ENCODE measurements at places on chromosomes 12 and 14. TPM values are rescaled to one million over a fixed set of nuclear protein-coding genes. Genes with fewer than 3 reads are reported as not detected.

GRCh38 chr12:10716277-10716676, 6.8 kb downstream of the YBX3 start:
- no peak for DNase-seq

The DIO3 gene
- 20.7 TPM for total RNA-seq

- DNase-seq: no peak
Measured at GRCh38 chr14:23228812-23229211, 8.9 kb upstream of the RNF212B start.

GRCh38 chr12:50402264-50403000, 1.7 kb downstream of the LARP4 start:
- no peak for DNase-seq

The SSPN gene
- 31.4 TPM for total RNA-seq

DNA sequence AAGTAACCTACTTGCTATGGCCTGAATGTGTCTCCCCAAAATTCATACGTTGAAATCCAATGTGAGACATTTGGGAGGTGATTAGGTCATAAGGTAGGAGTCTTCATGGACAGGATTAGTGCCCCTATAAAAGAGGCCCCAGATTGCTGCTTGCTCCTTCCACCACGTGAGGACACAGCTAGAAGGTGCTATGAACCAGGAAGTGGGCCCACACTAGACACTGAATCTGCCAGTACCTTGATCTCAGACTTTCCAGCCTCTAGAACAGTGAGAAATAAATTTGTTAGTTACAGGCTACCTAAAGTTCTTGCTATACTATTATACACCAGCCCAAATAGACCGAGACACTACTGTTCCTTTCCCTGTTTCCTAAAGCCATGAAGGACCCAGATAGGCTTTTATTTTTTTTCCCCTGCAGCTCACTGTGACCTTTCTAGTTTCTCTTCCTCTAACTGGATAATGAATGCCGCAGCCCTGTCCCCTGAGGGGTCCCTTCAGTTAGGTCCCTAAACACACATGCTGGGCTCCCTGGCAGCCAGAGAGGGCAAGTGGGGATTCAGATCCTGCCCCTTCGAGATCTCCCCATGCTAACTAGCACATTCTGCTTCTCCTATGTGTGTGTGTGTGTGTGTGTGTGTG, 19.3 kb downstream of the SLC25A3 start:
- no peak for DNase-seq

Measured in ovary (tissue), 10 donors.